SIG-M5 (cell line): ENCODE measurements at places on chromosomes 5 and 9.

GRCh38 chr9:136372561-136373299, 739 bp downstream of the CARD9 start:
- DNase-seq = no peak

- DNase-seq = no peak
These were observed 44.4 kb downstream of the SEC61B start for GRCh38 chr9:99266255-99267023.

- no peak for DNase-seq
These were observed 78.4 kb downstream of the NTNG2 start for GRCh38 chr9:132239999-132240840.

GRCh38 chr9:134455934-134456755, 129.9 kb downstream of the RXRA start:
- DNase-seq = no peak

DNA sequence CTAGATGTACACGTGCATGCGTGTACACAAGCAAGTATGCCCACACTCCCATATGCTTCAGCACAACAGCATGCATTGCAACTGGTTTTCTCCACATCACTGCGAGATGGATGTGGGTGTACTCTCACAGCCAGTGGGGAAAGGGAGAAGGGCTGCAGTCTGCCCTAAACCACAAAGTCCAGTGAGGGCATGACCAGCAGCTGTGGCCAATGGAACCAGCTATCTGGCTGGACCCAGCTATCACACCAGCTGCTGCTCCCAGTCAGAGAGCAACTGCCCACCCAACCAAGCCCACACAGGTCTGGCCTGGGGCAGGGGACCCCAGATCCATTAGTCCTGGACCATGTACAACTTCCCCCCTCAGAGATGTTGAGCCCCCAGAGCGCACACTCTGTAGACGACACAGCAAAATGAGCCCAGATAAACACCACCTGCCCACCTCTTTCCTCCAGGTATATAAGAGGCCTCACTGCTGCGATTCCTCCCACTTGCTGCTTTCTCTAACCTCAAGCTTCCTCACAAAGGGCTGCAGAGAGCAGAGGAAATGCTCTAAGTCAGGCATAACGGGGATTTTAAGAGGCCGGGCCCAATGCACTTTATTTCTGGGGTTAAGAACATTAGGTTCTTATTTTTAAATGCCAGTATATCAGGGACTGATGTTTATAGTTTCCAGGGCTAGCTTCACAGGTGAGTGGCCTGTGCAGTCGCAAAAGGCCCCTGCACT, 39.0 kb downstream of the SHB start:
- no peak for DNase-seq

DNA sequence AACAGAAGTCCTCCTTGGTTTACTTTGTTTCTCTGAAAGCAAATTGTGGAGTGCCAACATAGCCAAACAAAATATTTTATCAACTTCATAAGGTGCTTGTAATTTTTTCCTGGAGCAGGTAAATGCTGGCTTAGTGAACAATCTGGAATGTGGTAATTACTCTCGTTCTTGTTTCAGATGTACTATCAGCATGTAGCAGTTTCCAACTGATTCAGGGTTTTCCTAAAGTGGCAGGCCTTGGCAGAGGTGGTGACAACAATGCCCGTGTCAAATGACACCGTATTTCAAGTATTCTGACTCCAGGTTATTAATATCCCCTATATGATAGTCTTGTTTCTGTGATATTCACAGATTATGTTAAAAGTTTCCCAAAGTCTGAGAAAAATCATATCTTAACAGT, 1.2 kb downstream of the C9orf72 start:
- no peak for DNase-seq

- no peak for DNase-seq
These were observed 21.8 kb downstream of the MCTP1 start for GRCh38 chr5:95262933-95263660.

- no peak for DNase-seq
These were observed 45.8 kb downstream of the ARHGEF37 start for GRCh38 chr5:149627070-149627469.

- no peak for DNase-seq
These were observed 657 bp downstream of the MTRR start for GRCh38 chr5:7869474-7870136.

- DNase-seq = no peak
These were observed 38.8 kb downstream of the FNIP1 start for GRCh38 chr5:131757830-131758519.

DNA sequence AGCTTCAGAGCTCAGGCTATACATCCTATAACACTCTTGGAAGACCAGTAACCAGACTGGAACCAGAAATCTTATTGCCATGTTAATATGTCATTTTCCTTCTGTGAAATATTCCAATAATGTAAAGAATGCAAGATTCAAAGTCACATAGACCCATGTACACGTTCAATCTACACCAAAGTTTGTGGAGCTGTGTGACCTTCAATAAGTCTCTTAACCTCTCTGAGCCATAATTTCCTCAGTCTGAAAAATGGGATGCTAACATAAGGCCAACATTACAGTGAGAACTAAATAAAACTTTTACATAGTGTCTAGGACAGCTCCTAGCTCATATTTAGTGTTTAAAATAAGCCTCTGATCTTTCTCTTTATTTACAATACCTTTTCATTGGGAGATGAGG, 70.4 kb downstream of the ARRDC3 start:
- no peak for DNase-seq

DNA sequence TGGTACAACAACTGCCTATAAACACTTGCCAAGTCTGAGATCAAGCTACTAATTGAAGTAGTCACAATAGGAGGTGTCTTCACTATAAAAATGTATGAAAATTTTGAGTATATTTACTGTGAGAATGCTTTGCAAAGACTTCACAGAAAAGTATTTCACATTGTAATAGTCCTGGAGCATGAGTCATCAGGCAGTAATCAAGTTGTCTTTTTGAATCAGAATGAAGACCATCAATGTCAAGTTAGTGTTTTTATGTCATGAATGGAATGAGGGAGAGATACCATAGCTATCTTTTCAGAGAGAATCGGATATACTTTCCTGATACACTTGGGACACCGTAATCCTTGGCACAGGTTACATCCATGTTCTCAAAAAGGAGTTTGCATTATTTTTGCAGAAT, 466.9 kb upstream of the ARRDC3 start:
- DNase-seq = no peak

DNA sequence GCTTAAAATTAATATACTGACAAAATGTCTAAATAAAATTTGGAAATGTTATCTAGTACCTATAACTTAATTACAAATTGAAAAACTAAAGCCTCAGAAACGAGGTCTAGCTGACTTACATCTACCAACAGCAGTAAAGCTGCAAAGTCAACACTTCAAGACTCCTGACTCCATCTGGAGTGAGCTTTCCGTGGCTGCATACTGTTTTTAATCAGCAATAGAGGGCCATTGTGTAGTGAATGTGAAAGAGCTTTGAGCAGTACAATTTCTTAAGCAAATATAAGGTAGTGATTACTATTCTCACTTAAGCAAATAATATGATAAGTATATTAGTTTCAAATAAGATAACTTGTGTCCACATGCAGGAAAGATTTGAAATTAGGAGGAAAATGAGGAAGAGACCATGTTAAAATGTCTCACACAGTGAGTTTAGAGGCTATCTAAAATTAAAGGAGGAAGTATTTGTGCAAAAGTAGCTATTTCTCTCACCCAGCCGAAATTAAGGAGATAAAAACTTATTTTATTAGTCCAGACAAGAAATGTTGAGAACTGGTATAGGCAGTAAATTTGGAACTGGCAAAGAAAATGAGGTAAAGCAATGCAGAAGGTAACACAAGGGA, 6.4 kb downstream of the SPINK6 start:
- DNase-seq = no peak

DNA sequence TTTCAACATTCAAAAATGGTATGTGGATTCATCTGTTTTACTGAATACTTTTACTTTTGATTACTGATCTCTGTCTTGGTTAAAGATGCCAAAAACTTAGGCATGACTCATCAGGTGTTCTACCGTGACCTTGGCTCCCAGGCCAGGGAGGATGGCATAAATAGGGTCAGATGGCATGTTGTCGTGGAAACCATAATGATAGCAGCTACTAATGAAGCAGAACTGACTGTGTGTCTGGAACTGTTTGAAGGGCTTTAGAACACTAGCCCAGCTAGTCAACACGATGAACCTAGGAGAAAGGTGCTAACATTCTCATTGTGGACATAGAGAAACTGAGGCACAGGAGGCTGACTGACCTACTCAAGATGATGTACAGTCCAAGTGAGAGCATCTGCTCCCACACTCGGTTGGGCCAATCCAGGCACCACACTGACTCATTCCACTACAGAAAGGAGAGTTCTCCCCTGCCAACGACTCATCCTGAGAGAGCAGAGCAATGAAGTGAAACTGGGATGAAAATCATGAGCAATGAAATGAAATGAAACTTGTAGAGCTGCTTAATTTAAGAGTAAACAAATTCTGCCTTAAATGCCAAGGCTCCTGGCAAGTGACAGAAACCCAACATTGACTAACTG, 116.0 kb downstream of the TENT4A start:
- no peak for DNase-seq

DNA sequence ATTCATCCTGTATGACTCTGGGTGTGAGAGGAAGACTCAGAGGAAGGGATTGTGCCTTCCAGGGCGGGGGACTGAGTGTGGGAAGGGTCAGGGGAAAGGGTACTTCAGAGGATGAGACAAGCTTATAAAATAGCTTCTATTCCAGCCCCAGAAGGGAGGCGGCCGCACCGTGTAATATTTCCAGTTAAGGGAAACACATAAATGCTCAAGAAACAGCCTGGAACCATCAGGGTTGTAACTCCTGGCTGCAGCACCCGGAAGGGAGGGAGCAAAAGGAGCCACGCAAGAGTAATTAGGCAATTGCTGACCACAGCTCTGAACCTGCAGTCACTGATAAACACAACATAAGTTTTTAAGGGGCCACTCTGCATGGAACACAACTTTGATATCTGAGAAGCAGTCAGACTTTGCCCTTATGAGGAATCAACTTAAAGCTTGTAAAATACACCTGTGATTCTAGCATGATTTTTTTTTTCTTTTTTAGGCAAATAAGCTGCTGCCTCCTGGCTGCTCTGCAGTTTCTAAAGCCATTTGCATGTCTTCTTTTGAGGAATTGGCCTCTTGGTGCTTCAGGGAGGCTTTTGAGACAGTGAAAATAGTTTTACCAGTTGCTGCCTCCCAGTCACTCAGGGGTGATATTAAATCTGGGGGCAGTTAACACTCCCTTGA, 382.7 kb downstream of the ENC1 start:
- DNase-seq = no peak

DNA sequence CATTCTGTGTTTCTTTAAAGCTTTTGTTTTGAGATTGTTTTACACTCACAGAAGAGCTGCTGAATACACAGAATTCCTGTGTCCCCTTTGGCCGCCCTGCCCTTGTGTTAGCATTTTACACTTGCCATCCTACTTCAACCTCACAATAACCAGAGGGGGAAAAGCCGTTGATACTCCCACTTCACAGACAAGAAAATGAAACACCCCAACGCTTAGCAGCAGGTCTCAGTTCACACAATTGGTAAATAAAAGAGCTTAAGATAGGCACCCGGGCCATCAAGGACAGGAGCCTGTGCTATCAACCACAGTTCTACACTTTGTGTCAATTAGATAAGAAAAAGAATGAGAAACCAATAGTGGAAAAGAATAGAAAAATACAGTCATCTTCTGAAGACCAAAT, 178.0 kb downstream of the SYK start:
- no peak for DNase-seq

DNA sequence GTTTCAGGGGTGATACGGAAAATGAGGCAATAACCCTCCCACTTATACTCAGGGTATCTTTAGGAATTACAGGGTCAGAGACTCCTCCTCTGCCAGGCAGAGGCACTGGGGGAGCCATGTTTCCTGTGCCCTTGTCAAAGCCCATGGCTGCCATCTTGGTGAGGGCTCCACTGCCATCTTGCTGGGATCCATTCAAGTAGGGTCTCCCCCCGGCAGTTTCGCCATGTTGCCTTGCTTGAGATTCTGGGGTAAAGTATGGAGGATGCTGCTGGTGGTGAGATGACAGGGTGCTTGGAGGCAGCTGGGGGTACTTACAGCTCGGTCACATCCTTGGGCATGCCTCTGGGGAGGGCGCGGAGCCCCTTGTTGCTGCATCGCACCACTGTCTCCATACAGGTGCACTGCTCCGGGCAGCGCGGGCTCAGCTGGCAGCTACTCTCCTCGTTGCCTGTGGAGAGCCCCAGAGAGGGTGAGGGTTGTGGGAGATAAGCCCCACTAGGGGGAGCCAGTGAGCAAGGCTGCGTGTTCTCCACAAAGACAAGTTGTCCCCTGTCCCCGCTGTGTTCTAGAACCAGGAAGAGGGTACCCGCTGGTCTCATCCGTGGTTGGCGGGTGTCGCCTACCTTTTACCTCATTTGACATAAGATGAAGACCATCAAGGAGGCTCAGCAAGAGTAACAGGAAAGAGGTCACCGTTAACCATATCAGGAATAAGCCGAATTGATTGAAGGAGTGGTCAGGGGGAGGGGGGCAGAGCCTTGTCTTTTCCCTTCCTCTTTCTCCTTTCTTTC, 169.0 kb upstream of the PANK3 start:
- no peak for DNase-seq

GRCh38 chr5:152869971-152870370, 464.9 kb upstream of the NMUR2 start:
- no peak for DNase-seq

GRCh38 chr9:92266486-92266885, 27.0 kb downstream of the IARS1 start:
- no peak for DNase-seq

DNA sequence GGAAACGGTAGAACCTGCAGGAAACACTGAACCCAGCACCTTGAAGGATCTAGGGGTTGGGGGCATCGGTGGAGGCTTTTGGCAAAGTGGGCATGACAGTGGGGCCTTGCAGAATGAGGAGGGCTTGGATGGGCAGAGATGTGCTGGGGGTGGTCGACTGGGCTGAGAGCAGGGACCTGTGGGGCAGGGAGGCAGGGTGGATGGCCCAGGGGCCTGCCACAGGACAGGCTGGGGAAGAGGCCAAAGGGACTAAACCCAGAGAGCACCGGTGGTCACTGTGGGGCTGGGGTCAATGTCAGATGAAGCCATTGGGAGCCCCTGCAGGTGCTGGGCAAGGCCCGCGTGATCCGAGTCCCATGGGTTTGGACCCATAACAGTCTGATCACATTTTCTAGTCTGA, 175.3 kb downstream of the DAB2IP start:
- no peak for DNase-seq

- DNase-seq = no peak
These were observed 71.1 kb downstream of the LPAR1 start for GRCh38 chr9:110967196-110967595.

- no peak for DNase-seq
These were observed 47.5 kb upstream of the CLK4 start for GRCh38 chr5:178674334-178674733.
